Natural killer cell (primary cell): ENCODE measurements at places on chromosomes 4 and X.
A peak's percentile ranks its signal among the peaks of the same experiment; 100 is the strongest.

- no peak overlapping the region for H3K27ac ChIP-seq
- no peaks in the 10 kb centered on the region for H3K36me3 ChIP-seq
- no peaks in the 10 kb centered on the region for H3K4me1 ChIP-seq
Observed at GRCh38 chr4:163738521-163738920, 244.0 kb downstream of the TMA16 start.

GRCh38 chr4:140052050-140052449 lies 101.9 kb downstream of the MAML3 start:
- H3K4me3 ChIP-seq: no peak overlapping the region
- peak; percentile 60 for DNase-seq
- no peaks in the 10 kb centered on the region for H3K36me3 ChIP-seq
- peaks cover 5% of the 10 kb centered on the region for H3K27me3 ChIP-seq

DNA sequence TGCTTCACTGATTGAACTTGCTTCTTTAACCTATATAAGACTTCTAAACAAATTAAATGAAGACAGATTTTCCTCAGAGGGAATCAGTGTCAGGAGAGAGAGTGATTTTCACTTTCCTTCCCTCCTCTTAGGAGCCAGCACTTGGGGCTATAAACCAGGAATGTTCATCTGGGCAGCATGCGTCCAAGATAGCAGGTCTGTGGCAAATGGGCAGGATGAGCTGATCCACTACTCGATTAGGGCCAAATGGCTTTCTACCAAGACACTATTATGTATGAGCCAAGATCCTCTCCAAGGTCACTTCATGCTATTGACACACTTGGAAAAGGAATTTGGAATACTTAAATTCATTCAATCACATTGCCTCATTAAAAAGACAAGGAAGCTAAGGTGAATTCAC lies 203.9 kb upstream of the GRID2 start:
- no peaks in the 10 kb centered on the region for H3K4me1 ChIP-seq
- H3K27ac ChIP-seq: no peak overlapping the region
- no peaks in the 10 kb centered on the region for H3K36me3 ChIP-seq
- H3K4me3 ChIP-seq: no peak overlapping the region

DNA sequence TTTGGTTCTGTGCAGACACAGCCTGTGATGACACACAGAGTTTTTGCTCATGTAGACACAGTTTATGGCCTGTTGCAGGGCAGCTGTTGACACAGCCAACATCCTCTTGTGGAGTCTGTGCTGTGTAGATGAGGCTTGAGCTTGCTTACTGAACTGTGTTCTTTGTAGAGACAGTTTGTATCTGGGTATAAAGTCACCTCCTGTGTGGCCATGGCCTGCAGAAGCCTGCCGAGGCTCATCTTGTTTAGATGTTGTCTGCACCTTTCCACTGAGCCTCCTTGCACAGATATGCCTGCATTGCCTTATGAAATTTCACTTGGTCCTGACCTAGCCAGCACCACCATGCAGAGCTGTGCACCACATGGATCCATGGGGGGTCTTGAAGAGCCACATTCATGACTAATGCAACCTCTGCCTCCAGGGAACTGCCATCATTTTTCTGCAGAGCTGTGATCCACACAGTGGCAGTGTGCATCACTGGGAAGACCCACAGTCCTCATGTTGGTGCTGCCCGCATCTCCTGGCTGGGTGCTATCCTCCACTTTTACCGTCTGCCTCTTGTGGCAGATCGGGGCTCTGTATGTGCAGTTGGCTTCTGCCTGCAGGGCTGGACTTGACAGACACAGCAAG lies 198.0 kb upstream of the MAMLD1 start:
- no peaks in the 10 kb centered on the region for H3K4me1 ChIP-seq

DNA sequence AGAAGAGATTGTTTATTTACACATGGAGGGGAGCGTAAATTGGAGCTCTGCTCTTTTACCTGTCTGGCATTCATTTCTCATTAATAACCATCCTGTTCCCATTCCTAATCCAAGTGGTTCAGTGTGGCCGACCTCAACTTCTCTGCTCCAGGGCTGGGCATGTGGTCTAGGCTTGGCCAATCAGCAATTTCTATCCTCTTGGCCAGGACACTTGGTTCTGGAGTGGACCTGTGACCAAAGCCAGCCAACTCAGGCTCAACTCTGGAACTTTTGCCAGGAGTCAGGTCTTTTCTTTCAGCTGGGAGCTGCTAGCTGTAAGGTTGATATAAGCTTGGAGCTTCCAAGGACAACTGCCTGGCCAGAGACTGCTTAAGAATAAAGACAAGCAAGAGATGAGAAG lies 15.6 kb upstream of the RASL11B start:
- H3K27ac ChIP-seq: no peak overlapping the region
- no peaks in the 10 kb centered on the region for H3K27me3 ChIP-seq
- DNase-seq: no peak

DNA sequence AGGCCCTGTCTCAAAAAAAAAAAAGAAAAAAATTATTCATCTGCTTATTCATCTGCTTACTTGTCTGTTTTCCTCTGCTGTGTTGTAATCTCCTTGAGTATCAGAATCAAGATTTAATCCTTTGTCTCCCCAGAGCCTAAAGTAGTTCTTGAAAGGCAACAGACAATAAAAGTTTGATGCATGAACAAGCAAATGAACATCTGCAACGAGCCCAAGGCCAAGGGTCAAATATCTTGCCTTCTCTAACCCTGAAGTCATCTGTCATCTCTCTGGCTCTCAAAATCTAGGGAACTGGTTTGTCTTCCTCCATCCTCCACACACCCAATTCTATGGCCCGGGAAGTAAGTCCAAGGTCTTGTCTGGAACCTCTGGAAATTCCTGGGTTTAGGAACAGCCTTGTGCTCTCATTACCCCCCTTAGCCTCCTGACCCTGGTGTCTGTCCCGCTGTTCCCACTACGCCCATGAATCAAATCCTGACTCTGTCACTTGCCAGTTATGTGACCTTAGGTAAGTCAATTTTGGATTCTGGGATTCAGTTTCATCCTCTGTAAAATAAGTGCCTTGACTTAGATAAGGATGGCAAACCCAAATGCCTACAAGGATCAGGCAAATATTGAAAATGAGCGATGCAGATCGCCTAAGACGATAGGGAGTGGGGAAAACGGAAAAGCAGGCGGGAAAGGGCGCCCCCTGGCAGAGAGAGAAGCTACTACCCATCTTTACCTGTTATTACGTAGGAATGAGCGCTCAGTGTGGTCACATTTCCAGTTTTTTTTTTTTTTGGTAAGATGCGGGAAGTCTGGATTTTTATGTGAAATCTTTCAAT lies 102.7 kb upstream of the DHX15 start:
- no peak overlapping the region for H3K4me3 ChIP-seq
- no peaks in the 10 kb centered on the region for H3K27me3 ChIP-seq
- no peak for DNase-seq
- no peaks in the 10 kb centered on the region for H3K4me1 ChIP-seq

DNA sequence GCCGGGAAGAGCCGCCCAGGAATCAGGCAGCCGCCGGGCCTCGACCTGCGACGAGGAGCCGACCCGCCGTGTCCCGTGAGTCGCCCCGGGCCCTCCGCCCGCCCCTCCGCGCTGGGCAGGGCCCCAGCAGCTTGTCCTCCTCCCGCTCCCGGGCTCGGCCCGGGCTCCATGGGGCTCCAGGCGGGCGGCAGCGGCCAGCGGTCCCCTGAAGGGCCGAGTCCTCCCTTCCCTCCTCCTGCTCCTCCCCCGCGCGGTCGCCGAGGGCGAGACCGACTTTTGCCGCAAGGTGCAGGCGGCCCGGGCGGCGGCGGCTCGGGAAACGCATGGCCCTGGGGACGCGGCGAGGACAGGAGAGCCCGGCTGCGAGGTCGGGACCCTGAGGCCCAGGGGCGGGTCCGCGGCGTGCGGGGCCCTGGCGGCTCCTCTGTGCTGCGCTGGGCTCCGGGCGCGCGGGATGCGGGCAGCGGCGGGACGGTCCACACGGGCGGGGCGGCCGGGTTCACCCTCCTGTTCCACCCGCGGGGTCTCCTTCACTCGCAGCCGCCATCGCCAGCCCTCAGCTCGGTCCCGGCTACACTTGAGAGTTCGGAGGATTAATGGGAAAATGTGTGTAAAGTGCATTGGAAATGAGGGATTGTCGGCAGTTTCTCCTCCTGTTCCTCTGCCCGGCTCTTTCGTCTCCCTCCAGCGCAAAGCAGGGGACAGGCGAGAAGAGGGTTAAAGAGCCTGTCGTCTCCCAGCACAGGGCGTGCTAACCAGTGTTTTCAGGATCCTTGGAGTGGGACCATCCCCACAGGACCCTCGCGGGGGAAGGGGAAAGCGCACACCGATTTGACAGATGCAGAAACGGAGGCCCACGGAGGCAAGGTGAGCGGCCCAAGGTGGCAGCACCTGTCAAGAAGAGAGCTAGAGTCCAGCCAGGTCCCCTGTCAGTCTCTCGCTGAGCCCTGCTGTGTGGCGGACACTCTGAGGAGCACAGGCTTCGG lies 16.6 kb upstream of the ZNF718 start:
- H3K4me3 ChIP-seq: no peak overlapping the region
- peaks cover 7% of the 10 kb centered on the region for H3K4me1 ChIP-seq
- H3K27me3 ChIP-seq: peaks cover 21% of the 10 kb centered on the region
- H3K27ac ChIP-seq: no peak overlapping the region
- DNase-seq: no peak

DNA sequence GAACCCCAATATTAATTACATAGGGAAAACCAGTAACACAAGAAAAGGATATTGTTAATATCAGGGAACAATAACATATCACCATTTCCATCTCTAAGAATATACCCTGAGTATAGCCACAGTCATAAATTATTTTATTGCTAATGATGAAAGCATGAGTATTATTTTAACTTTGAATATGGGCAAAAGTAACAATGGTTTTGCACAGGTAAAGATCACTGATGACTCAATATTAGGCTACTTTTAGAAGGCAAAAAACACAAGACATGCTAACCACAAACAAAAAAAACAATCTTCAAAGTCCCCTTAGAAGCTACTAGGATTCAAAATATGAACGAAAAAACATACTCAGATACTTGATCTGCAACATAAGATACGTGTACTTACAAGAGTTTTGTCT lies 36.5 kb downstream of the THOC2 start:
- H3K4me3 ChIP-seq: no peak overlapping the region
- no peak for DNase-seq
- peaks cover 7% of the 10 kb centered on the region for H3K36me3 ChIP-seq
- H3K27ac ChIP-seq: no peak overlapping the region

GRCh38 chr4:105784761-105785160 lies 76.2 kb downstream of the GSTCD start:
- H3K4me3 ChIP-seq: no peak overlapping the region
- H3K36me3 ChIP-seq: no peaks in the 10 kb centered on the region
- DNase-seq: no peak
- H3K27ac ChIP-seq: no peak overlapping the region
- no peaks in the 10 kb centered on the region for H3K4me1 ChIP-seq

DNA sequence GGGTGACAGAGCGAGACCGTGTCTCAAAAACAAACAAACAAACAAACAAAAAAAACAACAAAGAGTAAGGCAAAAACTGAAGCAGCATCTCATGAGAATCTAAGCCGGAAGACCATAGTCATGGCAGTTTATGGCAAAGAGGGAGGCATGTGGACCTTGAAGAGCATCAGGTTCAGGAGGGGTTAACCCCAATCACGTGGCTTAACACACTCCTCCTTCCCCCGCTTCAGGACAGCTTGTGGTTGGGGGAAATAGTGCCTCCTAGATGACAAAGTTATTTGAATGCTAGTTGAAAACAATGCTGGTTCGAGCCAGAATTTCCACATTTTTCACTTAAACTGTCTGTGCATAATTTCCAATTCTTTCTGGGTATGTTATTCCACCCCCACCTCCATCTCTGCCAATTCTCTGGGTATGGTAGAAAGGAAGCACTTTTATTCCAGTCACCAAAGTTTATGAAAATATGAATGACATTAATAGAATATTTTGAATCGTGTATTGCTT lies 11.7 kb upstream of the MAP7D3 start:
- peaks cover 9% of the 10 kb centered on the region for H3K4me1 ChIP-seq
- H3K27me3 ChIP-seq: no peaks in the 10 kb centered on the region
- H3K36me3 ChIP-seq: no peaks in the 10 kb centered on the region
- H3K27ac ChIP-seq: no peak overlapping the region
- H3K4me3 ChIP-seq: no peak overlapping the region

- DNase-seq: no peak
- H3K27ac ChIP-seq: no peak overlapping the region
Observed at GRCh38 chr4:18676526-18676915, 655.0 kb upstream of the LCORL start.

DNA sequence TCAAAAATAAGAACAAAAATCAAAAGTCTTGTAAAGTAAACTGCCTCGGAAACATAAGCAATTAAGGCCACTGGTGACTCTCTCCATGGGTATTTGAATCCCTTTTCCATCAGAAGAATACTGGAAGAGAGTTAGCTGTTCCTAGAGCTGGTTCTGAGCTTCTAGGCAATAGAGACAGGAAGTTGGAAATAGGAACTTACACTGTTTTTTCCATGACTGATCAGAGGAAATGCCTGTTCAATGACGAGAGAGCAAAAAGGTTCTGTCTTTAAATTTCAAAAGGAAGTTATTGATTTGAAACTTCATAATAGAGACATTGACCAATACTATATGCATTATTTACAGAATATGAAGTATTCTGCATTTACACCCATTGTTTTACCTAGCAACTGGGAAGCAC lies 503.5 kb upstream of the ARX start:
- DNase-seq: no peak
- H3K27me3 ChIP-seq: no peaks in the 10 kb centered on the region
- no peak overlapping the region for H3K4me3 ChIP-seq
- H3K27ac ChIP-seq: no peak overlapping the region
- no peaks in the 10 kb centered on the region for H3K4me1 ChIP-seq
- no peaks in the 10 kb centered on the region for H3K36me3 ChIP-seq

DNA sequence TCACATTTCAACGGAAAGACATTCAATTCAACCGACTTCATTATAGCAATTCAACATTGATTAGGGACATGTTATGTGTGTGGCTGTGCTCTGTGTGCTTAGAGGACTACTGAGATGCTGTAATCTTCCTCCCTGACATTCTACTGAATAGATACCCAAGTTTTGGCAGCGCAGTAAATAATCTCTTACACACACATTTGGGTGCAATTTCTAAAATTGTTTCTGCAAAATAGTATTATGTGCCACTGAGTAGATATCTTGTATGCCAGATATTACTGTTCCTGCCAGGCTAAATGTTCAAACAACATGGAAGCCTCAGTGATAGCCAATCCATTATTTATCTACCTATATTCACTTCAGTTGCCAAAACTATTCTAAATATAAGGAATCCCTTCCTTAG lies 41.3 kb downstream of the RTL9 start:
- H3K36me3 ChIP-seq: no peaks in the 10 kb centered on the region
- H3K4me3 ChIP-seq: no peak overlapping the region
- no peaks in the 10 kb centered on the region for H3K27me3 ChIP-seq
- H3K4me1 ChIP-seq: no peaks in the 10 kb centered on the region
- no peak for DNase-seq

- no peak overlapping the region for H3K27ac ChIP-seq
- H3K36me3 ChIP-seq: no peaks in the 10 kb centered on the region
- DNase-seq: no peak
- no peaks in the 10 kb centered on the region for H3K4me1 ChIP-seq
- no peak overlapping the region for H3K4me3 ChIP-seq
Observed at GRCh38 chr4:176500894-176501293, 181.1 kb downstream of the SPCS3 start.

GRCh38 chrX:10636851-10637250 lies 16.5 kb upstream of the MID1 start:
- H3K4me1 ChIP-seq: no peaks in the 10 kb centered on the region
- H3K4me3 ChIP-seq: no peak overlapping the region
- H3K27ac ChIP-seq: no peak overlapping the region
- H3K36me3 ChIP-seq: no peaks in the 10 kb centered on the region
- no peaks in the 10 kb centered on the region for H3K27me3 ChIP-seq
